ENCODE measurements at places on chromosomes 4 and X.

- no peak for DNase-seq
These were observed 10.7 kb downstream of the C4orf51 start for GRCh38 chr4:145690610-145691009.

DNA sequence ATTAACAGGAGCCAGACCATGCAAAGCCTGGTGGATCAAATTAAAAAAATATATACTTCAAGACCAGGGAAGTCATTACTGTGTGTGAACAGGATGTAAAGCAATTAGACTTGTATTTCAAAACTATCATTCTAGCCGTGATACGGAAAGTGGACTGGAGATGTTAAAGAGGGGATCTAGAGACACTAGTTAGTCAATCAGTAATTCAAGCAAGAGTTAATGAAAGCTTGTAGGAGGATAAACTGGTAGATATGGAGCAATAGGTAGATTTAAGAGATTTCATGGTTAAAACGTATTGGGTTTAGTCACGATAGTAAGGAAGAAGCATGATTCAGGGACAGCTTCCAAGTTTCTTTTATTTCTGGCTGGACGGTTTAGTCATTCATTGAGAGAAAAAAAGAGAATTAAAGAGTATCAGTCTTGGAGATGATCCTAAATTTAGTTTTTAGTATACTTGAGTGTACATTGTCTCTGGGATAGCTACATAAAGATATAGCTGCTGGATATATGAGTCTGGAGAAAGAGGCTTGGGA, 3.9 kb downstream of the MAD2L1 start:
- no peak for DNase-seq

GRCh38 chr4:47031751-47032404, 511 bp downstream of the GABRB1 start:
- DNase-seq = no peak

DNA sequence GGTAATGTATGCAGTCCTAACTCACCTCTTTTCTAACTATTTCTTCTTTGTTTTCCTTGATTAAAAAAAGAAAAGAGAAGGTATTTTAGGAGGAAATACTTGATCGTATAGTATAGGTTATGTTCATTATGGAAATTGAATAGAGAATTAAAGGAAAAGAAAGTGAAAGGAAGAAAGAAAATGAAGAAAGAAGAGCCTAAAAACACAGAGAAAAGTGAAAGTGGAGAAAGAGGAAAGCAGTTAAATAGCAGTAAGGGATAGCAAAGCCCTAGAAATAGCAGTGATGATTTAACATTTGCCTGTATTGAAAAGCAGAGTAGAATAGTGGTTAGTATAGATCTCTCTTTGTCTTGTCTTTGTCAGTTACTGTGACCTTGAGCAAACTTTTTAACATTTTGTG, 37.0 kb downstream of the MRPL1 start:
- DNase-seq = no peak

DNA sequence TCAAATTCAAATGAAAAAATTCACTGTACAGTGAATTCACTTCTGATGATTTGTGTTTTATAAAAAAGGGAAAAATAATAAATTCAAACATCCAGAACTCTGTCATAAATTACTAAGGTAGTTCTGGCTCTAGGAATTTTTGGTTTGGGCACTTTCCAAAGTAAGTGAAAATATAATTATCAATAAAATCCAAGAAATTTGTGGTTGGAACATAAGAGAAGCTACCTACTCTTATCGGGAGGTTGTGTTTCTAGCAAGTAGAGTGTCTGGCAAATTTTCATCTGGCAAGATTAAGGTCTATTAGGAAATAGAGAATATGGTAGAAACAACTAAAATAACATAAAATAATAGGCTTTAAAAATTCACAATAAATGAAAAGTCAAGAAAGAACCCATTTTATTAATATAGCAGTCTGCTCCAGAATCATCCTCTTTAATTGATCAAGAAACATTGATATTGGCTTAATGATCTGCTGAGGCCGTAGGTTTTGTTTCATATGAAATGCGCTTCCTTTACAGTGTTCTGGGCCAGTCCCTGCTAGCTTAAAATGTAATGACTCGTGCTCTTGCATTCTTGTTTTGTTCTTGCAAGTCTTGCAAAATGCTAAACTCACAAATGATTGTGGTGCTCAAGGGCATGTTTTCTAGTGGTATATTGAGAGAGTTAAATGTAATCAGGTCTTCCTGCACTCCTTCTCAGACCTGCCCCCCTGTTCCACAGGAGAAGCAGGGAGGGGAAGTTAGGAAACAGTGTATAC, 331.4 kb downstream of the RAPGEF2 start:
- DNase-seq = no peak

DNA sequence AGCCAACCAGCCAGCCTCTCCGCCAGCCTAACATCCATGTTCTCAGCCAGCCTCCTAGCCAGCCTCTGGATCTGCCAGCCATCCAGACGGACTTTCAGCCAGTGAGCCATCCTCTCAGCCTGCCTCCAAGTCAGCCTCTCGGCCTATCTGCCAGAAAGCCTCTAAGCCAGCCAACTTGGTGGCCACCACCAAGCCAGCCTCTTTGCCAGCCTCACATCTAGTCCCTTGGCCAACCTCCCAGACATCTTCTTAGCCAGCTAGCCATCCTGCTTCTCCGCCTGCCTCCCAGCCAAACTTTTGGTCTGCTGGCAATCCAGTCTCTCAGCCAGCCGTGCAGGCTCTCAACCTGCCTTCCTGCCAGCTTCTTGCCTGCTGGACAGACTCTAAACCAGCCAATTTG, 16.4 kb upstream of the ARAP2 start:
- DNase-seq = no peak

- no peak for DNase-seq
These were observed 112.4 kb downstream of the RNF150 start for GRCh38 chr4:141020801-141021261.

DNA sequence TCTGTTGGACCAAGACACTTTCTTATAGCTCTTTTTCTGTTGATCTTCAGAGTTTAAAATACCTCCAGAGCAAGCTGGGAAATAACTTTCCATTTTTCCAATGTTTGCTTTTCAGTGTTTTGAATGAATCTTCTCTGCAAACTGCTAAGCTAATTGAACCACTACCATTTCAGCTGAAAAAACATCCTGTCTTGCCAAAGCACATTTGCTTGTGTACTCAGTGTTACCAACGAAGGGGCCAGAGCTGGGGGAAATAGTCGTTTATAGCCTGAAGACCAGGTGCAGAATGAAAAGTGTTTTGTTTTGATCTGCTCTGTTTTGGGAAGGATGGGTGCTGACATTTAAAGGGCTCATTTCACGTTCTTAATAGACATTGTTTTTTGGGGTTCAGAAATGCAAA, 88.4 kb upstream of the CLNK start:
- no peak for DNase-seq

- no peak for DNase-seq
These were observed 17.1 kb downstream of the DAPP1 start for GRCh38 chr4:99833756-99834155.

DNA sequence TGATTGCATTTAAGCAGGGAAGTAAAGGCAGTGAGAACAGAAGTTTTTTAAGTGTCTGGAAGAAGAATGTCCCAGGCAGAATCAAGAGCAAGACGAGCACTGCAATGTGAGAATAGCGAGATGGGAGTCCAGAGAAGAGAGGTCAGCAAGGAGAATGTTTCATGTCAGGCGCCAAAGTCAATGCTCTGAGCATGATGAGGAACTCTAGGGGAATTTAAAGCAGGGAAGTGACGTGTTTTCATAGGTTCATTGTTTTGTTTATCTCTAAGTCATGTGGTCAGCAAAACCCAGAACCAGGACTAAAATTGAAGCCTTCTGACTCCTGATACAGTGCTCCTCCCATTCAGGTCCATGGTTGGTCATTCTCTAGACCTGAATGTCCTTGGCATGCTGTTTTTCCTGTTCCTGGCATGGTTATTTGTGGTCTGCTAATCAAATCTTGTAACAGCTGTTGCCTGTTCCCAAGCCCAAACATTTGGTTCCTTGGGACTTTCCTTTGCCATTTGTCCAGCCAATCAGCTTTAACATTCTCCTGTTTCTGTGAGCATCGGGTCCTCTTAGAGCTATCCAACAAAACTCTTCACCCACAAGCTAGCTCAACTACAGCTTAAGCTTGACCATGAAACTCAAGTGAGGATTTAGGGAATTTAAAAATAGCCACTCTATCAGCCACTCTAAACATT, 37.7 kb downstream of the PTCHD1 start:
- no peak for DNase-seq

- no peak for DNase-seq
These were observed 307.5 kb upstream of the SLIT2 start for GRCh38 chr4:19944251-19944650.

GRCh38 chr4:6732441-6733357, 16.7 kb downstream of the BLOC1S4 start:
- DNase-seq = no peak

DNA sequence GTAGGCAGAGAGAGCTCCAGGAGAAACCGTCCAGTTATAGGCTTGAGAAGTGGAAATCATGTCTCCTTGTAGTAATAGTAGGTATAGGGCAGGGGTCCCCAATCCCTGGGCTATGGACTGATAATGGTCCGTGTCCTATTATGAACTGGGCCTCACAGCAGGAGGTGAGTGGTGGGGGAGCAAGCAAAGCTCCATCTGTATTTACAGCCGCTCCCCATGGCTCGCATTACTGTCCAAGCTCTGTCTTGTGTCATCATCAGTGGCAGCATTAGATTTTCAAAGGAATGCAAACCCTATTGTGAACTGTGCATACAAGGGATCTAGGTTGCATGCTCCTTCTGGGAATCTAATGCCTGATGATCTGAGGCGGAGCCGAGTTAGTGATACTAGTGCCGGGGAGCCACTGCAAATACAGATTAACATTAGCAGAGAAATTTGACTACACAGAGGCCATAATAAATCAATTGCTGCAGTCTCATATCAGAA, 67.6 kb downstream of the MRPL1 start:
- DNase-seq = peak; percentile 6

DNA sequence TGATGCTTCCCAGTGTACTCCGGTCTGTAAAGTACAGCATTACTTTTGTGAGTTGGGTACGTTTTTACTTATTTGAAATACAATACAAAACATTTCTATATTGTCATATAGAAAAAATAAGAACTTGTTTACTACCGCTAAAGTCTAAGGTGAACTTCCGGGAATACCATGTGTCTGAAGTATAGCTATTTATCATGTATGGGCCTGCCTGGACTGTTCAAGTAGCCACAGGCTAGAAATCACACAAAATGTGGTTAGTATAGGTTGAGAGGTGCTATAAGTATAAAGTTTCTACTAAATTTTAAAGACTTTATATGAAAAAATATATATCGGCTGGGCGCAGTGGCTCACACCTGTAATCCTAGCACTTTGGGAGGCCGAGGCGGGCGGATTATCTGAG, 152.3 kb downstream of the ARAP2 start:
- no peak for DNase-seq

GRCh38 chrX:56963377-56963776, 32.0 kb downstream of the SPIN3 start:
- no peak for DNase-seq

DNA sequence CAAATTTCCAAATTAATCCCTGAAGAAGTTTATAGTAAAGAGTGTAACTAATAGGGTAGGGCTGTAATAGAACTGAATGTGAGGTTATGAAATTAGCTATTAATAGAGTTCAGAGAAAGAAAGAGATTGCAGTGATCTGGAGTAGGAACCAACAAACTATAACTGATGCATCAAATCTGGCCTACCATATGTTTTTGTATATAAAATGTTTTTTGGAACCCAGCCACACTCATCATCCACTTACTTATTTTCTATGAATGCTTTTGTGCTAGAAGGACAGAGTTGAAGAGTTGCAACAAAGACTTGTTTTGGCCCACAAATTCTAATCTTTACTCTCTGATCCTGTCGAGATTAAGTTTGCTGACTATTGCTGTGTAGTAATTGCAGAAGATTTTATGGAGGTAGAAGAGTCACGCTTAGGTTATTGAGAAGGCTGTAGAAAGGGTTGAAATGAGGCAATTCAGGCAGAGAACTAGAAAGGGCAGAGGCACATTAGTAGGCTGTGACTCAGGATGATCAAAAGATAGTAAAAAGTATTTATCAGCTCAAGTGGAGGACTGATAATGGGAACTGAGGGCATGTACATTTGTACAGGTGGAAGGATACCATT, 298.7 kb upstream of the EMCN start:
- no peak for DNase-seq

DNA sequence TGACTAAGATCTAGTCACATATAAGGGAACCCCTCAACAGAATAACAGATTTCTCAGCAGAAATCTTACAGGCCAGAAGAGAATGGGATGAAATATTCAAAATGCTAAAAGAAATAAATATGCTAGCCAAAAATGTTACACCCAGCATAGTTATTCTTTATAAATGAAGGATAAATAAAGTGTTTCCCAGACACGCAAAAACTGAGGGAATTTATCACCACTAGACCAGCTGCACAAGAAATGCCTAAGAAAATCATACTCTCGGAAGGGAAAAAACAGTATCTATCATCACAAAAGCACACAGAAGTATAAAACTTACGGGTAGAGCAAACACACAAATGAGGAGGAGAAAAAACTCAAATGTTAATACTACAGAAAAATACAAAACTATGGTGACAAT, 162.1 kb downstream of the HHIP start:
- no peak for DNase-seq

DNA sequence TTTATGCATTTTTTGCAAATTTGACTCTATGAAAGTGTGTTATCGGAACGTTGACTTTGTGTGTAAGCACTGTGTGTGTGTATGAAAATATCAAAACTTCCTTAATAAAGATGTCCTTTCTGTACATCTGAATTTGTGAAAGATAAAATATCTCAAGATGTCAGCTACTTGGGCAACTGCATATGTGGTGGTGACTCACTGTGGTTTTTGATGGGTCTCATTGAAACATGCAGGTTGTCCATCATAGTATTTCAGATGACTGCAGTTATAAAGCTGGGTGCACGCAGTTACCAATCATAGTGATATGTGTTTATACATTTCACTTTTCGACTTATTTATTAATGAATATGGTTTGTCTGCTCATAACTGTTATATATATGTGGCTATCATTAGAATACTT, 19.7 kb upstream of the BBS12 start:
- no peak for DNase-seq

DNA sequence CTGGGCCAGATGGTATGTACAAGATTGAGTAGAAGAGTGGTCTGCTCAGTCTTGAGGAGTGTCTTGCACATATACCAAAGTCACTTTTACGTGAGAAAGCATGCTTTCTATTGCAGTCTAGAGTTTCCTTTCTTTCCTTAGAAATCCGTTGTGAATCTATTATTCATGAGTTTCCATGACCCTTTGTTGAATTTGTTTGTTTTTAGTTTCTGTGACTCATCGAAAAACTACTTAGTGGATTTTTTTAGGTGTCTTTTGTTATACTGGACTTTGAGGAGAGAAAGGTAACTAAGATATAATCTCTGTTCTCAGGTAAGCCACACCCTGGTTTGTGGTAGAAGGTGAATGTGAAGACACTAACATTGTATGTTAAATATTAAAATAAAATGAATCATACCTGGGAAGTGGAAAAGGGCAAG, 23.0 kb downstream of the GALNT7 start:
- DNase-seq = no peak

GRCh38 chr4:69717778-69718177, 42.6 kb downstream of the SULT1B1 start:
- DNase-seq = no peak

GRCh38 chrX:130416785-130417184, 15.0 kb downstream of the RBMX2 start:
- no peak for DNase-seq

GRCh38 chr4:54961357-54961975, 163.9 kb downstream of the KDR start:
- peak; percentile 55 for DNase-seq

GRCh38 chr4:83599183-83599582, 63.3 kb downstream of the GPAT3 start:
- no peak for DNase-seq
